Heart right ventricle (tissue), 16 donors: ENCODE measurements at places on chromosomes 2 and 18. TPM values are rescaled to one million over a fixed set of nuclear protein-coding genes. Genes with fewer than 3 reads are reported as not detected.

The MAL gene
- total RNA-seq: 10.5 TPM

The IL18RAP gene
- 0.12 TPM for total RNA-seq

The SRD5A2 gene
- not detected for total RNA-seq

The ITM2C gene
- total RNA-seq: 23.3 TPM

The C18orf63 gene
- total RNA-seq: not detected

The NEMP2 gene
- total RNA-seq: 2.3 TPM

The DES gene
- total RNA-seq: 18,019 TPM

The IGFBP5 gene
- 154 TPM for total RNA-seq

The CNDP1 gene
- total RNA-seq: not detected
